ENCODE measurements at places on chromosomes 13 and 19.

- DNase-seq, result no peak
Observed at GRCh38 chr13:22064854-22065620, 394.2 kb downstream of the FGF9 start.

- DNase-seq, result peak; percentile 73
Observed at GRCh38 chr19:18502638-18503294, 19.1 kb downstream of the ELL start.

GRCh38 chr13:100594731-100595130 lies 6.1 kb upstream of the GGACT start:
- DNase-seq, result no peak

GRCh38 chr19:49491804-49492572 lies 4.2 kb upstream of the RPS11 start:
- no peak for DNase-seq

DNA sequence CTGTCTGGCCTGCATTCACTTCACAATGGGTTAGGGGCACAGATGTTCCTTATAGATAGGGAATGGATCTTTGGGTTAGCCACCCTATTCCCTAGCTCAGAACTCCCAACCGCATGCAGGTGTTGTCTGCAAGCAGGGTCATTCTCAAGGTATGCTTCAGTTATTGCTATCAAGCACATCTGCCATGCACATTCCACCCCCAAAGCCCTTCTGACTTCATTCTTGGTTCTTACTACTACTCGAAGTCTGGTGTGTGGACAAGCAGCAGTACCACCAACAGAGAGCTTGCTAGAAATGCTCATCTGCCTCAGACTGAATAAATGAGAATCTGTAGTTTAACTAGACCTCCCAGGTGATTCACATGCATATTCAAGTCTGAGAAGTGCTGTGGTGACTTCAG lies 31.3 kb downstream of the SERPINE3 start:
- DNase-seq, result no peak

DNA sequence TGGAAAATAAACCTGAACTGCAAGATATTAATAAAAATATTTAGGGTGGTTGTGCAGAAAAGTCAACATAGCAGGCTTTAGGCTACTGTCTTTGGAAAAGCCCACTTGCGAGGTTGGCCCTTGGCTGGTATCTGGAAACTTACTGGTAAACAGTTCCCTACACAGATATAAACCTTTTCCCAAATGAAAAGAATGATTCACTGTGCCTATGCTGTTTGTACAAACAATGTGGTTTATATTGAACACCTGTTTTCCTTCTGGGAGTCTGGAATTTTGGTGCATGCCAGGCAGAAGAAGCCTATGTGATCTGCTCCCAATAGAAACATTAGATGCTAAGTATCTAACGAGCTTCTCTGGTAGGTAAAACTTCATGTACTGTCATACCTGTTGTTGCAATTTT lies 29.7 kb upstream of the SOHLH2 start:
- DNase-seq, result no peak
